Kasumi-1 (cell line): ENCODE measurements at places on chromosomes 6 and 20.
A peak's percentile ranks its signal among the peaks of the same experiment; 100 is the strongest.

GRCh38 chr20:2212456-2213015 lies 83.3 kb upstream of the TGM3 start:
- DNase-seq, result no peak

GRCh38 chr20:25023356-25023755 lies 30.8 kb upstream of the APMAP start:
- no peak for DNase-seq

DNA sequence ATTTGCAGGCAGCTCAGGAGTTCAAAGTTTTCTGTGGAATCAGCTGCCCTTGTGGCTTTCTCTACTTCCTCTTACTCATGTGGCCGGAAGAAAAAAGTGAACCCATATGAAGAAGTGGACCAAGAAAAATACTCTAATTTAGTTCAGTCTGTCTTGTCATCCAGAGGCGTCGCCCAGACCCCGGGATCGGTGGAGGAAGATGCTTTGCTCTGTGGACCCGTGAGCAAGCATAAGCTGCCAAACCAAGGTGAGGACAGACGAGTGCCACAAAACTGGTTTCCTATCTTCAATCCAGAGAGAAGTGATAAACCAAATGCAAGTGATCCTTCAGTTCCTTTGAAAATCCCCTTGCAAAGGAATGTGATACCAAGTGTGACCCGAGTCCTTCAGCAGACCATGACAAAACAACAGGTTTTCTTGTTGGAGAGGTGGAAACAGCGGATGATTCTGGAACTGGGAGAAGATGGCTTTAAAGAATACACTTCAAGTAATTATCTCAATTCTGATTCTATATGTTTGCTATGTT lies 1.1 kb downstream of the MGME1 start:
- peak; percentile 94 for DNase-seq

DNA sequence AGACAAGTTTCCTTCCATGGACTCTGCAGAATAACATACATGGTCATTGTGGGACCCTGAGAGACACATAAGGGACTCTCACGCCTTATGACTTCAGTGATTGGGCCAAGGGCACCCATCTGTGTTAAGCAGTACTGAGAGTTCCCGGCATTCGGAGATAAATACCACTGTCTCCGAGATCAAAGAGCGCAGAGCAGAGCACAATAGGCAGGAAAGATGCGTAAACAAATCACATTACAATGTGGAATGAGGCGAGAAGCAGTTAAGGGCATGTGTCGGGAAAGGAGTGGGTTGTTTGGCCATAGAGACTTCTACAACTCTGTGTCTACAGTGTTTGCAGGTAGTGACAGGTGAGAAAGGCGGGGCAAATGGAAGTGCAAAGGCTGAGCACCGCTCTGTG lies 57.6 kb downstream of the NRSN1 start:
- no peak for DNase-seq

DNA sequence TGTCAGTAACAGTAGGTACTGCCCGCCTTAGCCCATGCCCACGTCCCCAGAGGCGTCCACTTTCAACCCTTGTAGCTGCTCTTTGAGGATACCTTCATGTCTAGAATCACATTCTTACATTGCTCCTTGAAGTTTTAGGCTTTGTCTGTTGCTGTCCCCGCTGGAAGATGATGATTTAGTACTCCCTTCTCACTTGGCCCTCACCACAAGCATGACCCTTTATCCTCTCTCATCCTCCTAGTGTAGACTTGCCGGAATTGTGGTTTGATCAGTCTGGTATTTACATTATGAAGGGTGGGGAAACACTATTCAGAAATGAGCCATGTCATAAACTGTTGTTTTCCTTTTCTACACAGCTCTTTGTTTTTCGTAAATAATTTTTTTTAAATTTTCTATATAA lies 87.4 kb downstream of the ARID1B start:
- DNase-seq, result no peak

GRCh38 chr6:106119546-106119945 lies 33.4 kb downstream of the PRDM1 start:
- DNase-seq, result no peak

DNA sequence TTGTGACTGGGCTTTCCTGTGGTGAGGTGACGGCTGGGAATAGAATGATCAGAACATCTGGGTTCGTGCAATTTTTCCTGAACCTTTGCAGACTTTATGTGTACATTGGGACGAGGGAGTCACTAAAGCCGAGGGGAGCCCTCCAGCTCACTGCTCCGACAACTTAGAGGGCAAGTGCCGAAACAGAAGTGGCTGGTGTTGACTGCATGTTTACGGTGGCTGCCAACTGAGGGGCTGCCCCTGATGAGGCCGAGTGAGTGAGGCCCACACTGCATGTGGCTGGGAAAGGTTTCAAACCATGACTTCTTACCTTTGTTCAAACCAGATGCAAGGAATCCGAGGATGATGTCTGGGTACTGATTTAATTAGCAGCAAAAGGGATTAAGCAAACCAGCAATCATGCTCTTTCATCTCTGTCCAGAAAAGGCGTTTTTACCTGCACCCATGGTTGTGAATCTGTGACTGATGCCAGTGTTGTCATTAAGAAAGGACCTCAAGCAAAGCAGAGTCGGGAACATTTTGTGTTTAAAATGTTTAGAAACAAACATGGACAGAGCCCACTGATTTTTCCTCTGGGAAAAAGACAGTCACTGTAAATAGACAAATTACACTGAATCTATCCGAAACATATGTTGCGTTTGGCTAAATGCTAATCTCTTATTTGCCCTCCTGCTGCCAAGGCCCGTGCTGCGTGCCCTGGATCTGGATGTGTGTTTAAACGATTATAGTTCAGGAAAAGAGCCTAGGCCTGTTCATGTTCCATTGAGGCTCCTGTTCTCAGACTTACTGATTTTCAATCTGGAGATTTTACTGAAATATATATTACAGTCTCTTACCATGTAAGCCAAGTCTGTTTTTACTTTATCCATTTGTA lies 105.1 kb downstream of the UST start:
- DNase-seq, result no peak
